HEK293T (cell line): ENCODE measurements at places on chromosomes 2 and 18.

- DNase-seq: no peak
These were observed 1.8 kb downstream of the TSPYL6 start for GRCh38 chr2:54254180-54254579.

DNA sequence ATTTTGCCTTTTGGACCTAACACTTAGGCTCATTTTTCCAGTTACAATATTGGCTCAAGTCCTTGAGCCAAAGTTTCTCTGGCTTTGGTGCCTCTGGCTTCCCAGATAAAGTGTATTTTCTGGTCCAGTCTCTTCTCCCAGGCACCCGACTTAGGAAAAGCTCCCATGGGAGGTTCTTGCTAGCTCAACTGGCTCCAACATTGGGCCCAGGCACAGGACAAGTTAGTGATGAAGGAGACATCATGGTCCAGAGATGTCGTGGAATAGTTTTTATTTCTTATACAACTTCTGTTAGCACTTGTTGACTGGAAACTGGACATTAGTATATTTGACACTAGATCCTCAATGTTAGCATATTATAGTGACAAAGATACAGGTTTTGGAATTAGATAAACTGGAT is 8.2 kb upstream of the ZEB2 start:
- DNase-seq: no peak

DNA sequence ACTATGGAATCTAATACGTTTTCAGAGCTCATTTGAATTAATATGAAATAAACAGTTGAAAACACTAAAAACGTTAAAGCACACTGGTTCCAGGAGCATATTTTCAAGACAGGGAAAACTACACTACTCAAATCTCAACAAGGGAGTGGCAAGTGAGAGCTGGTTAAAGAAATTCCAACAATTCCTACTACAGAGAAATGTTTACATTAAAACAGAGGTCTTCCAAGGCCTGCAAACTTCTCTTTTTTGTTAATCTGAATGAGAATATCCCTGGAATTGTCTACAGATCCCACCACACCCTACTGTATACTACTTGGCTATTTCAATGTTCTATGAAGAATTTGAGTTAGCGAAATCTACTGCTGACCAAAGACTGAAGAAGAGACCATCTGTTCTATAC is 231.5 kb downstream of the ZEB2 start:
- DNase-seq: no peak

DNA sequence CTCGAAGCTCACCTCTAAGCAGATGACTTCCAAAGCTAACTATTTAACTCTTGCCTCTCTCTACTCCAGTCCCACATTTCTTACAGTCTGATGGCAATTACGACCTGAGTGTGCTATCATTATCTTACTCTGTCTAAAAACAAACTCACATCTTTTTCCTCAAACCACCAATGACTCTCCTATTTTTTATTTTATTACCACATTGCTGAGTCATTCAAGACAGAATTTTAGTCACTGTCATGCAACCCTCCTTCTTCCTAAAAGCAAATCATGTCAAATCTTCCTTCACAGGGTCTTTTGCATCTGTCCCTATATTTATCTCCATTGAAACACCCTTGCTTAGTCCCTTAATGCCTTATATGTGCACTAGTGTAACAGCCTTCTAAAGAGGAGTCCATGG is 34.6 kb upstream of the C2orf15 start:
- DNase-seq: no peak

- no peak for DNase-seq
These were observed 49.9 kb downstream of the RAB27B start for GRCh38 chr18:54878159-54878622.

DNA sequence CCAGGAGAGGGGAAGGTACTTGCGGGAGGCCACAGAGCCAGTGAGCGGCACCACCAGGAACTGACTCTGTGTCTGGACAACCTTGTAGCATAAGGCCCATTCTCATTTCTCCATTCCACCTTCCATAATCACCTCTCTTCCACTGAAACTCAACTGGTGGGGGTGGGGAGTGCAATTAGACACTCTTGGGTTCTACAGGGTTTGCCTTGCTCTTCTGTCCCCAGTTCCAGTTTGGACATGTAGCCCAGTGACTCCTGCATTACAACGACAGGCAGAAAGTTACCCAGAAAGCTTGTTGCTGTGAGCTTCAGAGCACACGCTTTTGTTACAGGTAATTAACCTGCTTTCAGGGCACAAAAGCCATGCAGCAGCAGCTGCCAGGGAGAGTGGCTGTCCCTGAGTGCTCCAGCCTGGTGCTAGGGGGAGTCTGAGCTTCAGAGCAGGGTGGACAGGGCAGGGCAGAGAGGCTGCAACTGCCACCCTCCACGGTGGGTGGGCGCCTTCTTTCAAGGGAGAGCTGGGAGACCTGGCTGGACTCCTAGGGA is 65.2 kb downstream of the COPS8 start:
- DNase-seq: no peak

- no peak for DNase-seq
These were observed 1.0 kb downstream of the EPHA4 start for GRCh38 chr2:221571025-221571550.

GRCh38 chr18:57882465-57882864 is 79.3 kb upstream of the ATP8B1 start:
- no peak for DNase-seq

DNA sequence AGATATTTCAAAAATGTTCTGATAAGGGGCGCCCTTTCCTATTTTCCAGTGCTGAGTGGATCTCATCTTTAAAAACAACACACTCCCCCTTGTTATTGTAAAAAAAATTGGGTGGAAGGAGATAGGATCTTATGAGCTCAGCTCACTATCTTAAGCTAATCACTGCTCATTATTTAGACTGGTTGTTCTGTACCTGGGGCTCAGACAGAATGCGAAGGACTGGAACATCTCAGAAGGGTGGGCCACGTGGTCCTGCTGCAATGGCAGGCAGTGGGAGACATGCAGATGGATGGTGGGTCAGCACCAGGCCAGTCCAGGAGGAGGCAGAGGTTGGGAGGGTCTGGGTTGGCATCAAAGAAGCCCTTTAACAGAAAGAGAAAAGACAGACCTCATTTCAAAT is 48.3 kb upstream of the GPR155 start:
- DNase-seq: no peak

DNA sequence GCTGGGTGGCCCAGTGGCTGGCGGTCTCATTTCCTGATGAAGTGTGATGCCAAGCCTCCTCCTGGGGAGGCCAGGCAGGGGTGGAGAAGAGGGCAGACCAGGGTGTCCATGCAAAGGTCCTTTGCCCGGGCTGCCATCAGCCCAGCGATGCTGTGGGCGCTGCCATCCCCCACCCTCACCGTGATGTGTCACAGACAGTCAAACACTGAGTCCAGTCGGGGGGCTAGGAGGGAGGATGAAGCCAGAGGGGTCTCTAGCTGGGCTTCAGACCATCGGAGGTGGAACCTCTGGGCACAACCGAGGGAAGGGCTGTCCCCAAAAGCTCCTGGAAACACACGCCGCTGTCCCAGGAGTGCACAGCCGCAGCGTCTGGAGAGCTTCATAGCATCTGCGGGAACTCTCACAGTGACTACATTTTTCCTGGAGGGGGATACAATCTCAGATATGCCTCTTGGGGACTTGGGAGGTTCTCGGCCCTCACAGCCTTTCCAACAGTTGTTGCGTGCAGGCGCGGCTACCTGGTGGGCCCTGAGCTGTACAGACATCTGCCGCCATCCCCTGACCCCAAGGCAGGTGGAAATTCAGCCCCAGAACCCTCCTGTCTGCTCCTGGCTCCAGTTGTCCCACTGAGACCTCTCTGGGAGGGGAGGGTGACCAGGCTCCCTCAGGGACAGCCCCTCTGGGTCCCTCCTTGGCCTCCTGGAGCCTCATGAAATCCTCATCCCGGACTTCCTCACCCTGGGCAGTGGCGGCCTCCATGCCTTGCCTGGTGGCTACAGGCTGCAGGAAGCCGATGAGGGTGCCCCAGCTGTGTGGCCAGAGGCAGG is 26.5 kb upstream of the OTOS start:
- DNase-seq: no peak

- no peak for DNase-seq
These were observed 28.1 kb downstream of the TFCP2L1 start for GRCh38 chr2:121256720-121257479.

- DNase-seq: no peak
These were observed 71.4 kb upstream of the CELF4 start for GRCh38 chr18:37636831-37637477.

DNA sequence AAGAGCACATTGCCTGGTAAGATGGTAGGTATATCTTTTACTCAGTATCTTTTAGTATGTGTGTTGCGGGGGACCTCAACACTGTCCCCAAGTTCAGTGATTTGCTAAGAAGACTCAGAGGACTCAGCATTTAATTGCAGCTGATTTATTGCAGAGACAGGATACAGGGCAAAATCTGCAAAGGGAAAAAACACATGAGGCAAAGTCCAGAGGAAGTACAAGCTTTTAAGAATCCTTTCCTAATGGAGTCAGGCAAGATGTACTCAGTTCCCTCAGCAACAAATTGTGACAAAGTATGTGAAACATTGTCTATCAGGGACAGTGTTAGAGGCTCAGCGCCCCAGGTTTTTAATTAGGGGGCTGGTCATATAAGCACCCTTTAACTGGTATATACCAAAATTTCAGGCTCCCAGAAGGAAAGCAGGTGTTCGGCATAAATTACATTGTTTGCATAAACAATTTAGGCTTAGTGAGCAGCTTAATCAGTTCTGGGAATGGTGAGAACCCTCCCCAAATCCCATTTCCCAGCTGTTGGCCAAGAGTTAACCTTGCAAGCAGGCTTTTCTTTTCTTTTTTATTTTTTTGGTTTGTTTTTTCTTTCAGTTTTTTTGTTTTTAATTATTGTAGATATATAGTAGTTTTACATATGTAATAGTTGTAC is 41.7 kb downstream of the RAB3GAP1 start:
- no peak for DNase-seq

- DNase-seq: no peak
These were observed 73.9 kb downstream of the SDC1 start for GRCh38 chr2:20150806-20151571.

GRCh38 chr2:122831649-122832048 is 1076.2 kb downstream of the TSN start:
- no peak for DNase-seq

- DNase-seq: no peak
These were observed 215.5 kb downstream of the RNF144A start for GRCh38 chr2:7132753-7133152.

GRCh38 chr2:75194184-75194868 is 5.0 kb downstream of the TACR1 start:
- DNase-seq: no peak

DNA sequence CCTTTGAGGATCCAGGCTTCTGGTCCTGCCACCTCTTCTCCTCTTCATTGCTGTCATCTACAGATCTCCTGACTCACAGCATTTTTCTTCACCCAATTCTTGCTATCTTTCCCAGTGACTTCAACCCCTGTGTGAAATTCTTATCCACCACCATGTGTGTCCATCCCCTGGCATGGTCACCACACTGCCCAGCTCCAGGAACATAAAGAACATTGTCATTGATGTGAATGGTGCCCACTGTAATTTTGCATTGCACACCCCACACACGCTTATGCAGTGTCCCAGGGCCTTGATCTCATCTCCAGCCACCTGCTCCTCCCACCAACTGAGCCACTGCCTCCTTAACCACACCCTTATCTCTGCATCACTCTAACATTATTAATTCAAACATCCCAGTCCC is 85.3 kb downstream of the C1D start:
- no peak for DNase-seq

DNA sequence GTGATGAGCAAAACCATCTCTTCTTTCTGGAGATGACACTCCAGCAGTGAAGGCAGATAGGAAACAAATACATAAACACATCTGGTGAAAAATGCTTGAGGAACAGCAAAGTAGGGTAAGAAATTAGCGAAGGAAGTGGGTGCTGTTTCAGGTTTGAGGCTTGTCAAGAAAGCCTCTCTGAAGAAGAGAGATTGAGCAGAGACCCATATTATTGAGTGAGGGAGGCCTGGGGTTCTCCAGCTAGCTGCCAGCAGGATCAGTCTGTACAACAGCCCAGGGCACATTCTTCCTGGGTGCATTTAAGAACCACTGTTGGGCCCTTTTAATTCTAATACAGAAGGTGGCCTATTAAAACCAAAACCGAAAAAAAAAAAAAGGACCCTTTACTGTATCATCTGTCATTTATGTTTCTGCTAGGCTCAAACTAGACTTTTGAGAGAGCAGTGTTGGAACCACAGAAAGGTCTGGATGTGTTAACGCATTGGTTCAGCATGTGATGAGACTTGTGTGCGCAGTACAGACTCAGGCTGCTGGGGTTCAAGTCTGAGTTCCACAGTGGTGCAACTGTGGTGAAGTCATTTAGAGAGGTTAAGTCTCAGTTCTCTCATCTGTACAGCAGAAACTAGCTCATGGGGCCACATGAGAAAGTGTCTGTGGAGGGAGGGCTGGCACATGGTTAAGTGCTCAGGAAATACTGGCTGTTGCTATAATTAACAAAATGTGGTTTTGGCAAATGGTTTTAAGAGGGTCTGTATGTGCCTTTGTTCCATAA is 28.9 kb downstream of the MGAT5 start:
- DNase-seq: no peak

DNA sequence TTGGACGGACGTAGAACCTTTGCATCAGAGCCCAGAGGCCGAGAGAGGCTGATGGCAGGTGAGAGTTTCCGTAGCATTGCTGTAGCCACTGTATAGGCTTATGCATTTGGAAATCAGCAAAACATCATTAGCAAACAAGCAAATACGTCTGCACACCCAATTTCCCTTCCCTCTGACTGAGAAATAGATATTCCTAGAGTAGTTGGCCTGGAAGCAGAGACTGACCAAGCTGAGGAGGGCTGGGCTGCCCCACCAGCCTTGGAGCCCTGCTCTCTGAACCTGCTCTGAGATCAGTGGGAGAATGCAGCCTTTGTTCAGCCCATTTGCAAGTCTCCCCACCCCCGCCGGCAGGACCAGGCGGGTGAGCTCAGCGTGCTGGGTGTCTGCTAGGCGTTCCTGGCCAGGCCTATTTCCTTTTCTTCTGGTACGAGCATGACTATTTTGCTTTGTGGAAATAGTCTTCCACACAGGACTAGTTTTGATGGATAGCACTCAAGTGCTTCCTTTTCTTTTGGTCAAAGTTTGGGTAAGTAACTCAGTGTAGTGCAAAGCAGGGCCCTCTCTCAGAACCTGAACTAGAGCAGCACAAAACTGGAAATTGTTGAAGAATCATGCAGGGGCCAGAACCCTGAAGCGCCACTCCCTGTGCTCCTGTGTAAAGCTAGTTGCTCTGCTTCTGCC is 21.9 kb upstream of the RNF149 start:
- no peak for DNase-seq
